ENCODE measurements at places on chromosomes 1 and 21.

- no peak for DNase-seq
Measured at GRCh38 chr1:232033285-232033684, 406.7 kb downstream of the DISC1 start.

DNA sequence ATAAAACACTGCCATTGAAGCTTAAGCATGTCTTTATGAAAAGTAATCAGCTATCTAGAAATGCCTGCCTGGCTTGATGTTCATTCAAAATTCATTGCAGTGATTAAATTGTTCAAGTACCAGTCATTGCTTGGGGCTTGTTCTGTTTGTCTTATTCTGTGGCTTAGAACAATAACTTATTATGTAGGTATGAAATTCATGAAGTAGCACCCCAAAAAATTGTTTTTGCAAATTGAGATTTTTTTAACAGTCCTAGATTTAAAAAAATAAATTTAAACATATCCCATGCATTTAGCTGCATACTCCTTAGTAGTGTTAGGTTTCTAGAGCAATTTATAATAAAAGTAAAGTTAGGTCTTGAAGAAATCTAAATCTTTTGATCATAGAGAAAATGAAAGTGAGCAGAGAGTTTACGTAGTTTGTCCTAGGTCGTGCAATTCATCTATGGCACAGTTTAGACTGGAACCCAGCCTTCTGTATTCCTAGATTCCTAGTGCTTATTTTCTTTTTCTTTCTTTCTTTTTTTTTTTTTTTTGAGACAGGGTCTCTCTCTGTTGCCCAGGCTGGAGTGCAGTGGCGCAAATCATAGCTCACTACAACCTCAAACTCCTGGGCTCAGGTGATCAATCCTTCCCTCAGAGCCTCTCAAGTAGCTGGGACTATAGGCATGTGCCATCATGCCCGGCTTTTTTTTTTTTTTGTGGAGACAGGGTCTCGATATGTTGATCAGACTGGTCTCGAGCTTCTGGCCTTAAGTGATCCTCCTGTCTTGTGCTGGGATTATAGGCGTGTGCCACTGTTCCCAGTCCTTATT is 9.3 kb downstream of the MIER1 start:
- no peak for DNase-seq

GRCh38 chr1:147389532-147390184 is 147.2 kb downstream of the CHD1L start:
- DNase-seq = peak; percentile 69

DNA sequence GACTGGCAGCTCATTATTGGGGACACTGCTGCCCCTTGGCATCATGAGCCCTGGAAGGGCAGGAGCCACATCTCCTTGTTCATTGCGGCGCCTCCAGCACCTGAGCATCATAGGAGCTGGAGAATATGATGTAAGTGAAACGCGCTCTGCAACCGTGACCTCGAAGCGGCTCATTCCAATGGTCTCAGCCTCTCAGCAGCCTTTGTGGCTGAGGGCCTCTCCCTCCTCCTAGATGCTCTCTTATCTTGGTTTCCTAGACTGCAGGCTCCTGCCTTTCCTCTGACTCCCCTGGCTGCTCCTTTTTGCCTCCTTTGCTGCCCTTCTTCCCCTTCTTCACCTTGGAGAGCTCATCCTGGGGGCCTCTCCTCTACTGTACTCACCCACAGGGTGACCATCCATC is 83.6 kb upstream of the CASZ1 start:
- DNase-seq = no peak

DNA sequence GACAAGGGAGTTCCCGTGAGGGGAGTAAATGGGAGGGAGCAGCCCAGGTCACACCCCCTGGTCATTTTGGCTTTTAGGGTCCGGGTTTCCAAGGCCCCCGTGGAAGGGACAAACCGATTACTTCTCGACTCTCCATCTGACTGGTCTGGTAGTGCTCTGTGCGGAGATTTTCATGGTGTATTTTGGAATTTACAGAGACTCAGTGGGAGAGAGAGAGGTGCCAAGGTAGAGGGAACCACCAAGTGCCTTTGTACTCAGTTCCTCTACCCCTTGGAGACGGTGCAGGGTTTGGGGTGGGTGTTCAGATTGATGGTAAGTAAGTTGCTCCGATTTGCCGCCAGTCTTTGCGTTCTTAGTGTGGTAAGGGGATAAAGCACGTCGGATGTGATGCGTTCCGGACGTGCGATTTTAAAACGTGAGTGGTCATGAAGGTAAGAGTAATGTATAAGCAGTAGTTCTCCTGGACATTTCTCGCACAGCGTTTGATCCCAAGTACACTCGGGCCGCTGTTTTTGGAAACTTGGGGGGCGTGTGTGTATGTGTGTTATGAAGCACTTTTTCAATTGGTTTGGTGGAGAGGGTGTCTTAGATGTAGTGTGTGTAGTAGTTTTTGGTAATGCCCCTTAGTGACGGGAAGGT is 682 bp downstream of the SUCO start:
- peak; percentile 54 for DNase-seq

DNA sequence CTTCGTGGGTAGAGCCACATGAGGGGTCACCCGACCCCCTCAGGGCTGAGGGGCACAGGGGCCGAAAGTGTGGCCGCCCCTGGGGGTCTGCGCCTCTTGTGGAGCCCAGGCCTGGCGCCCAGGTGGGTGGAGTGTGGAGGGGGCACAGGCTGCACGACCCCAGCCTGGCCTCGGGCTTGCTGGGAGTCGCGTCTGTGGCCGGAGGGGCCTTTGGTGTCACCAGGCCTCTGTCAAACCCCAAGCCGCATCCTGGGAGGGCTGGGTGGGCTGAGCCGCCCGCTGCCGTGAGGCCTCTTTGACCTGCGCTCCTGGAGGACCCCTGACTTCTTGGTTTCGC is 60.7 kb downstream of the FAAP20 start:
- DNase-seq = no peak

- no peak for DNase-seq
Measured at GRCh38 chr1:44019466-44019948, 11.8 kb downstream of the SLC6A9 start.

DNA sequence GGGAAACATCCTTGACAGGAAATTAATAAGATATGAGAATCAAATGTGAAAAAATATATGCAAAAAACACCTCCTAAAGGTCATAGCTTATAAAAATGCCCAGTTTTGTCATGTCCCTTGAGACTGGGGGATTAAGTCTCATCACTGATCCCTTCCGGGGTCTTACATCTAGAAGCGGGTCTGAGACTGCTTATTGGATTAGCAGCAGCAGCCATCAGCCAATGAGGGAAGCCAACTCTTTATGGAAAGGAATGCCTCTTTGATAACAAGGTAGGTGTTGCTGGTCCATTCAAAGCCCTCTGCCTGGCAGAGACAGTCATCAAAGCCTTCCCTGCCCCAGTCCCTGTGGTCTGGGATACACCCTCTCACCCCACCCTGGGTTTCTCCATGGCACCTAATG is 3.9 kb upstream of the CACNA1S start:
- no peak for DNase-seq

- no peak for DNase-seq
Measured at GRCh38 chr1:37404711-37405110, 69.7 kb upstream of the ZC3H12A start.

All from astrocyte of the hippocampus (primary cell).